Dorsolateral prefrontal cortex (tissue), 122 donors: ENCODE measurements at places on chromosomes 3 and 15. TPM values are rescaled to one million over a fixed set of nuclear protein-coding genes. Genes with fewer than 3 reads are reported as not detected.
A peak's percentile ranks its signal among the peaks of the same experiment; 100 is the strongest.

DNA sequence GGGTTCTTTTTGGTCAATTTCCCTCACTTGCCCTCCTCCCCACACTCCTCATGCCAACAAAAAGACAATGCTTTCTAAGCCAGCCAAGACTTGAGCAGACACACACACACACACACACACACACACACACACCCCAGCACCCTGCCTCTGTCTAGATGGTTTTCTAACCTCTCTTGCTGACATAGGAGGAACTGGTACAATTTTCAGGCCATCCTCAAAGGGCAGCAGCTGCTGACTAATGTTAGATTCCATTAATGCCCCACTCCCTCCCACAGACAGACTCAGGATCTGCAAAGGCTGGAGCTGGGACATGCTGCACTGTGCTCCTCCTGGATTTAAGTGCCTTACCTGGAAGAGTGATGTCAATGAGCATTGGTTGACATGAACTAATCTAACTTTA, 438.4 kb downstream of the OCA2 start:
- no peak for DNase-seq

- no peak for DNase-seq
Observed at GRCh38 chr3:36736301-36736700, 28.1 kb downstream of the DCLK3 start.

DNA sequence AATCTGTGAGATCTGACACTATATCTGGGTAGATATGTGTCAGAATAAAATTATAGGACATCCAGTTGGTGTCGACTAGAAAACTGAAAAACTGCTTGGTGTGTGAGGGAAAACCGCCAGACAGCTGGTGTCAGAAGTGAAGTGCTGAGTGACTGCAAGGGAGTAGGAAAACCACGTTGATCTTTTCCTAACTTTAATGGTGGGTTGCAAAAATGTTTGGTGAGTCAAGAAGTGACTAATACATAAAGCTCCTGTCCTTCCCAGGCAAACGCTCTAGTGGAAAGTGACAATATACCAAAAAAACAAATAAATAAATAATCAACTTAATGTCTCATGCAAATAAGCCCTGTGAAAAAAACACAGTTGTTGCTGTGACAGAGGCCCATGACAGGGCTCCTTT, 7.3 kb upstream of the CD96 start:
- DNase-seq: no peak

- DNase-seq: no peak
Observed at GRCh38 chr3:21562243-21562642, 188.8 kb downstream of the ZNF385D start.

- peak; percentile 23 for DNase-seq
Observed at GRCh38 chr3:116005404-116005803, 382.1 kb downstream of the GAP43 start.

TP63 gene
- total RNA-seq: not detected
